ENCODE measurements at places on chromosomes 11 and 22. TPM values are rescaled to one million over a fixed set of nuclear protein-coding genes. Genes with fewer than 3 reads are reported as not detected.

DNA sequence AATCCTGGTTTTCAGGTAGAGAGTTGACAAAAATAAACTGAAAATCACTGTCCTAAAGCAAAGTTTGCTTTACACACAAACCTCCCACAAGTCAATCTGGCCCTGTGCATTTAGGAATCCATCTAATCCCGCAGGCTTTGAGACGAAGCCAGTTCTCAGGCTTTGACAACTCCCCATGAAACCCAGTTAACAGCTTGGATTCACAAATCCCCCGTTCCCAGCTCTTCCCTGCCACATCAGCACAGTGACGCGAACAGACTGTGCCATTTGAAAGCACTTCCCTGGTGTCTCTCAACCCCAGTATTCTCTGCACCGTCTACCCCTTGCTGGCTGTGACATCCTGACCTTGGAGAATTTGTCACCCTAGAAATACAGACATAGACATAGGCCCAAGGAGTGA, 117.8 kb downstream of the OPCML start:
- no peak for DNase-seq
- H3K36me3 ChIP-seq = no peaks in the 10 kb centered on the region
- no peak overlapping the region for H3K27ac ChIP-seq
- H3K4me3 ChIP-seq = no peak overlapping the region

- no peaks in the 10 kb centered on the region for H3K36me3 ChIP-seq
- H3K4me1 ChIP-seq = no peaks in the 10 kb centered on the region
- peaks cover 3% of the 10 kb centered on the region for H3K27me3 ChIP-seq
- H3K4me3 ChIP-seq = no peak overlapping the region
- peak; percentile 20 for DNase-seq
Measured at GRCh38 chr11:59186130-59186594, 14.2 kb downstream of the DTX4 start.

GRCh38 chr11:118609380-118610224, 2.2 kb downstream of the PHLDB1 start:
- DNase-seq = peak; percentile 35
- peaks cover 40% of the 10 kb centered on the region for H3K4me1 ChIP-seq
- H3K36me3 ChIP-seq = no peaks in the 10 kb centered on the region
- peak overlapping the region; percentile 77 for H3K27ac ChIP-seq

- H3K36me3 ChIP-seq = peaks cover 16% of the 10 kb centered on the region
- H3K27ac ChIP-seq = no peak overlapping the region
Measured at GRCh38 chr22:37697538-37697835, 639 bp downstream of the TRIOBP start.

Gene KLHDC7B
- 5.9 TPM for total RNA-seq

Gene TIMM10B
- 49.8 TPM for total RNA-seq
